ENCODE measurements at places on chromosomes 11 and 22.

- no peak for DNase-seq
Observed at GRCh38 chr22:37470087-37470445, 16.1 kb downstream of the MFNG start.

- DNase-seq, result no peak
Observed at GRCh38 chr22:48576333-48577013, 1251.2 kb downstream of the BRD1 start.

- no peak for DNase-seq
Observed at GRCh38 chr11:69496631-69497220, 15.3 kb downstream of the LINC01488 start.

DNA sequence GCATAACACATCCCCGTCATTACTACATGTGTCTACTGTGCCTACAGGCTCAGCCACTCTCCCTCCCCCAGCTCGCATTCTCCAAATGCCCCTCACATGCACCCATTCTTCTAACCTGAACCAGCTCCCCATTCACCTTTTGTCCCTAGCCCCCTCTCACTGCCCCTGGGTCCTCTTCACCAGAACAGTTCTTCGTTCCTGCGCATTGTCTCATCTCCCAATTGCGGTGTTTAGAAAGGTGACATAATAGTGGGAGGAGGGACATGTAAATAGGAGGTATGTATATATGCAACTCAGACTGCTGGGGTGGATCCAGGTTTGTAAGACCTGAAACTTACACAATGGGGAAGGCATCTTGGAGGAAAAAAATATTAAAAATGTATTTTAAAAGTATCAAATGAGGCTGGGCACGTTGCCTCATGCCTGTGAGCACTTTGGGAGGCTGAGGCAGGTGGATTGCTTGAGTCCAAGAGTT, 4.7 kb upstream of the VSIG2 start:
- DNase-seq, result no peak

- DNase-seq, result no peak
Observed at GRCh38 chr11:45473341-45473895, 187.3 kb upstream of the SYT13 start.
